Thyroid gland (tissue), 4 donors: ENCODE measurements at places on chromosomes 7 and 10. TPM values are rescaled to one million over a fixed set of nuclear protein-coding genes. Genes with fewer than 3 reads are reported as not detected.

- no peak for DNase-seq
Observed at GRCh38 chr7:106236065-106236464, 48.7 kb downstream of the NAMPT start.

AMZ1 gene
- total RNA-seq = not detected

CREB3L2 gene
- 120 TPM for total RNA-seq

DNA sequence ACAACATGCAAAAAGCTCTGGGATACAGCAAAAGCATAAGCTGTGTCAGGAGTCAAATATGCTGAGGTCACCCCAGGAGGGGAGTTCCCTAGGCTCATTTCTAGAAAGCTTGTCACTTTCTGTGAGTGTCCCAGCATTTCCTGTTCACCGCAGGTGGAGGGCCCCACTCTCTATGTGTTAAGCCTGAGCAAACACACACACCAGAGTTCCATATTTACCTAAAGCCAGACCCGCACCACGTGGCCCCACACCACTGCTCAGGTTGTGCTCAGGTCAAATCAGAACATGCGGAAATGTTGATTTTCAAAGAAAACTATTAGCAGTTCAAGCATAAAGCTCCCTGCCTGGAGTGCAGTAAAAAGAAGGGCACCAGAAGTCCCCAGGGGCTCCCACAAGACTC is 259.6 kb upstream of the PPP2R2D start:
- no peak for DNase-seq

DNA sequence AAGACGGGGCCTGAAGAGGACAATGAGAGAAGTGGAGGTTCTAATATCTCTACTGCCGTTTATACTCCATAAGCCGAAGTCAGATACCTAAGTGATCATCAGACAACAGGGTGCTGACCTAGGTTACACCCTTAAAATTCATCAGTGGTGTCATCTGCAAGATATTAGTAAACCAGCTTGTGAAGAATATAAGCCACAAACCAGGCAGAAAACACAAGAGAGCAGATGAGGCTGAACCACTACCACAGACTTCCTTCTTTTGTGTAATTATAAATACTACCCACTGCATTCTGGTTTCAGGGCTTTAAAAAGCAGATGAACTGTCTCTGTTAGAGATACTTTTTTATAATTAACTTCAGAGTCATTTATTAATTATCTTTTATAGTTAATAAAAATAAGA is 69.0 kb upstream of the LRRC17 start:
- no peak for DNase-seq
